ENCODE measurements at places on chromosomes 12 and 14.

- no peak for DNase-seq
Observed at GRCh38 chr14:63474111-63474510, 69.1 kb downstream of the PPP2R5E start.

DNA sequence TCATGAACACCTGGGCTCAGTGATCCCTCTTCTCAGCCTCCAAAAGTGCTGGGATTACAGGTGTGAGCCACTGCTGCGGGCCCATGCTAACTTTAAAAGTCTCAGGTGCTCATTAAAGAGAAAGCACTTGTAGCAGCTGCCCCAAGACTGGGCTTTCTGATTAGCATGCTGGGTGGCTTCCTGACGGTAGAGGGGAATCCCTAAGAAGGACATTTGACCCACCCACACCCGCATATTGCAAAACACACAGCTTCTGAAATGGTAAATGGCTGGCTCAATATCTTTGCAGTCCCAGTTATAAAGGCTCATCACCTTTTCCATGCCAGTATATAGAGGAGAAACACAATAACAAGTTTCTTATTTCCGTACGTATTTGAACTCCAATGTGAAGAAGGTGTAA, 19.3 kb upstream of the BICD1 start:
- DNase-seq: no peak

DNA sequence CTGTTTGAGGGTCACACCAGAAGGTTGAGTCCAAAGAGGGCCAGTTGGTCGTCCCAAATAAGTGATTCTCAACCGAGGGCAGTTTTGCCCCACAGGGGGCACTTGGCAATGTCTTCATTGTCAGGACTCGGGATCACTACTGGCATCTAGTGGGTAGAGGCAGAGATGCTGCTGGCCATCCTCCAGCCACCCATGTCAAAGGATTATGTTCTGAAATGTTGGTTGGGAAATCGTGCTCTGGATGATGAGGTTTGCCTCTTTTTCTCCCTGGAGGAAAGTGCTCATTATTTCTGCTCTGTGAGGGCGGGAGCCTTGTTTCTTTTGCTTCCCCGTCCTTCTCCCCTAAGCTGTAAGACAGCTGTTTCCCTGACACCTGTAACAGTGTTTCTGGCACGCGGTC, 3.6 kb downstream of the ZNF839 start:
- no peak for DNase-seq

DNA sequence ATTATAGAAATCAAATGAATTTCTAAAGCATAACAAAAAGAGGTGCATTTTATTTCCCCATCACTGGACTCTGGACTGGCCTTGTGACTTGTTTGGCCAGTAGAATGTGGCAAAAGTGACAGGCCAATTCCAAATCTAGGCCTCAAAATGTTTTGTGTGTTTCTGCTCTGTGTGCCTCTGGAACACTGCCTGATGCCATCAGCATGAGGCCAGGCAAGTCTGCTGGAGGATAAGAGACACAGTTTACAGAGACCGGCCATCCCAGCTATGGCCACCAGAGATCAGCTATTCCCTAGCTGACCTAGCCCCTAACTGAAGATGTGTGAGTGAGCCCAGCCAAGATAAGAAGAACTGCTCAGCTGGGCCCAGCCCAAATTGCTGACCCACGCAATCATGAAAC, 32.9 kb downstream of the ASCL1 start:
- no peak for DNase-seq

DNA sequence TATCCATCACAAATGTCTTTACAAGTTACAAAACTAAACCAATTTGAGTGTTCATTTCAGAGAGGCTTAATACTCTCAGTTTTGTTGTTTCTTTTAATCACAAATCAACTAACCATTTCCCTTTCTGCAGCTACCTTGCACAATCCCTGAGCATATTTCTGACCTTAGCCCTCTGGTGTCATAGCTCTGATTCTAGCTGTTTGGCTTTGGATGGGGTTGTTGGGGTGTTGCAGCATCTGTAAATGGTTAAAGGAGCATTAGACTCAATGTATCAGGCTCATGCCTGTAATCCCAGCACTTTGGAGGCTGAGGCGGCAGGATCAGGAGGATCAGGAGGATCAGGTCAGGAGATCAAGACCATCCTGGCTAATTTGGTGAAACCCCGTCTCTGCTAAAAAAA, 461.4 kb downstream of the NRXN3 start:
- DNase-seq: no peak

GRCh38 chr12:80636832-80637231, 70.6 kb upstream of the MYF6 start:
- DNase-seq: no peak

DNA sequence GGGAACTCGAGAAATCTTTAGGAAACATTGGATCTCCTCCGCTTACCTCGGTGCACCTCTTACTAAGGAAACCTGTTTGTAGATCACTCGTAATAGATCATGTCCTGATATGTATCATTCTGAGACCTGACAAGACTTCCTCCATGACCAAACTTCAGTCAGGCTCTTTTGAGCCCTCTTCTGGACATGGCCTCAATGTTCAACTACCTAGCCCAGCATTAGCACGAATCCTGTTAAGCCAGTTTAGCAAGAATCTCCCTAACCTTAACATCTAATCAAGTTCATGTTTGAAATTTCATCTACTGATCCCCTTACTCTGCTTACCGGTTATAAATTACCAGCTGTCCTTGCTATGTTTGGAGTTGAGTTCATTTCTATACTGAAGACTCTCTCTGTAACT, 713.9 kb upstream of the USP15 start:
- no peak for DNase-seq

- DNase-seq: no peak
Observed at GRCh38 chr12:119006746-119007145, 25.4 kb downstream of the SRRM4 start.

- DNase-seq: no peak
Observed at GRCh38 chr14:91406982-91407381, 10.6 kb downstream of the CCDC88C start.

- DNase-seq: no peak
Observed at GRCh38 chr12:123038966-123039365, 58.5 kb downstream of the ARL6IP4 start.

DNA sequence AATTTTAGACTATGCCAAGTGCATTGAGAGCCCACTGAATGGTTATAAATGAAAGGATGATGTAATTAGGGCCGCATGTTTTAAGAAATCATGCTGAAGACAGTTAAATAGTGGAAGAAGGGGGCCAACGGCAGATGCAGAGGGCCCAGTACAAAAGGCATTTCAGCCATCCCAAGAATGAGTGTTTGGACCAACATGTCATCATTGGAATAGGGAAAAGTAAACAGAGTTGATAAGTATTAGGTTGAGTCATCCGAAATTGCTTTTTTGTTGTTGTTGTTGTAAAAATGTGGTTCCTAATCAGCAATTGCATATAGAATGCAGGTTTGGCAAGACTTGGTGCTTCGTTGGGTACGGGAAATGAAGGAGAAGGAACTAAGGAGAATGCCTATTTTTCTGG, 29.5 kb downstream of the BMP4 start:
- no peak for DNase-seq

DNA sequence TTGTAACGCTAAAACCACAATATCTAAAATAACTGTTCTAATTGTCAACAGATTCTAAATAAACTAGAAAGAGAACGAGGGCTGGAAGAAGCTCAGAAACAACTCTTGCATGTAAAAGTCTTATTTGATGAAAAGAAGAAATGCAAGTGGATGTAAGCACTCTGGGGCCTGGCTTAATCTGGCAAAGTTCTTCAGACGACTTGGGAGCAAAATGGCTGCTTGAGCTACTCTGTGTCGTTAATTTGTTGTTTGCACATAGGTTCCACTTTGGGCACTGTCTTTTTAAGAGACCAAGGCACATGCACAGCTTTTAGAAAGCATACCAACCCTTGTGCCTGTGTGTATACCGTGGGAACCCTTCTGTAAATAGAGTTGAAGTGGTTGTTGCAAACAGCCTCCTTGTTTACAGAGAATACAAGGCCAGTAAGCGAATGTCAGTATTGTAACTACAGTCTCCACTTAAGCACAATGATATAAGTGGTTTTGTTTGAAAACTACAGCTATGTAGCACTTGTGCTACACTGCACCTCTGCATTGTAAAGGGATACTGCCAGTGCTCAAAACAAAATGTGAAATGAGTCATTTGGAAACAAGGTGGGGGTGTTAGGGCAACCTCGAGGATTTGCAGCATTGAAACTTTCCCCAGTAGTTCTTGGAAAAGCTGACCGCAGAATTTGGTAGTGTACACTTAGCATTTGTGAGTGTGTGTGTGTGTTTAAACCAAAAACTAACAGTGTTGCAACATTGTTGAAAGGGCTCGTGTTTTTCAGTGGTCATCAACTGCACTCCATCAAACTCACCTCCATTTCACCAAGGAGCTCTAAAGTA, 154.3 kb downstream of the CEP83 start:
- DNase-seq: peak; percentile 44

GRCh38 chr12:78328524-78328923, 497.8 kb downstream of the NAV3 start:
- no peak for DNase-seq

DNA sequence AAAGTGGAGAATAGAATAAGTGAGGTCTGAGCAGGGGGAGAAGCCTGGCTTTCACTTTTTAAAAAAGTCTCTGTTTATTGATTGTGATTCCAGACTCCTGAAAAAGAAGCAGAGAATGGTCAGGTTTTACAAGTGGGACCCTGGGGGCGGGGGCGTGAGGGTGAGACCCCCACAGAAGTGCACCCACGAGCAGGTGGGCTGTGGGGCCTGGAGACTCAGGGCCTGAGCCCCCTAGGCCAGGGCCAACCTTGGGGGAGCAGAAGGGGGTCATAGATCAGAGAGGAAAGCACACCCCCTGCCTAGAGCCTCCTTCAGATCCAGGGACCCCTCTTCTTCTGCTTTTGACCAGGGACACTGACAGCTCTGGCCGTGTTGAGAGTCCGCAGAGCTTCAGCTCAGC, 180.3 kb downstream of the ADGRD1 start:
- no peak for DNase-seq

GRCh38 chr12:63042646-63043045, 107.7 kb upstream of the PPM1H start:
- no peak for DNase-seq

DNA sequence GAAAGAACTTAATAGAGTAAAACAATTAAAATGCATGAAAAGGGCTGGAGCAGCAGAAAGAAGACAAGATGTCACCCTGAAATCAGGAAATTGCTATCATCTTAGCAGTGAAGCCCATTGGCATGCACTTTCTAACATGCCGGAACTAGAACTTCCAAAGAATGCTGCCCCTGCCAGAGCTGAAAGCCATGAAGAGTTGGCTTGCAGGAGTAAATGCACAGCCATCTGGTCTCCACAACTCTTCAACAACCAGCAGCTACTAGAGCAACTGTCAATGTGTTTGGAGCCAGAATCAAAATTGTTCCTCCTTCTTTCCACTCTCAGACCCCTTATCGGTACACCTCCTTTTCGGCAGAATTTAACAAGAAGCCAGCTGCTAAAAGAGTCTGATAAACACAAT, 414.1 kb downstream of the KCNH5 start:
- DNase-seq: no peak

DNA sequence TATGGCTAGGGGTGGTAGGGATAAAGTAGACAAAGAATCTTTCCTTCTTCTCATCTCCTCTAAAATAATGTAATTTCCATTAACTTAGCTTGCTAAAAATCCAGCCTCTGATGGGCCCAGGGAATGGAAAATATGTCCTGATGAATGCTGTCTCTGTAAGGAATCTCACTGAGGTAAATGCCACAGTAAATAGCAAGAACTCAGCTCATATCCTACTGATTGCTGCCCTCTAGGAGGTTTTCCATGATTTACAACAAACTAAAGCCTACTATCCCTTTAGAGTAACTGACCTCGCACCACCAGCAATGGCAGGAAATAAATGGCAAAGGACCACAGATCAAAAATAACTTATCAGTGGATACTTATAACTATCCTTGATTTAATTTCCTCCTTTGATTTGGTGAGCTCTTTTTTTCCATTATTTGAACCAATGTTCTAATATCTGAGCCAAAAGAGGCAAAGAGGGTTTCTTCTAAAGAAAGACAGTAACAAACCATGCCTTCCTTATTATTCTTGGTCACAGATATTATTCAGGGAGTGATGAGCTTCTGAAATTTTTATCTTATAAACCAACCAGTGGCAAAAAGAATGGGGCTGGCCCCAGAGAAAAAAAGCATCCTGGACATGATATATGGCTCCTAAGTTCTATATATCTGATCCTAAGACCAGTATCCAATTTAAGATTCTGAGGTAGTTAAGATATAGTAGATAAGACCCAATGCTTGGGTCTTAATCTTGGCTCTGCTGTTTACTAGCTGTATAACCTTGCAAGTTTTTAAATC, 43.8 kb downstream of the SENP1 start:
- DNase-seq: no peak

GRCh38 chr14:55327179-55327578, 56.0 kb downstream of the FBXO34 start:
- DNase-seq: no peak

- DNase-seq: no peak
Observed at GRCh38 chr12:80648881-80649280, 58.6 kb upstream of the MYF6 start.

DNA sequence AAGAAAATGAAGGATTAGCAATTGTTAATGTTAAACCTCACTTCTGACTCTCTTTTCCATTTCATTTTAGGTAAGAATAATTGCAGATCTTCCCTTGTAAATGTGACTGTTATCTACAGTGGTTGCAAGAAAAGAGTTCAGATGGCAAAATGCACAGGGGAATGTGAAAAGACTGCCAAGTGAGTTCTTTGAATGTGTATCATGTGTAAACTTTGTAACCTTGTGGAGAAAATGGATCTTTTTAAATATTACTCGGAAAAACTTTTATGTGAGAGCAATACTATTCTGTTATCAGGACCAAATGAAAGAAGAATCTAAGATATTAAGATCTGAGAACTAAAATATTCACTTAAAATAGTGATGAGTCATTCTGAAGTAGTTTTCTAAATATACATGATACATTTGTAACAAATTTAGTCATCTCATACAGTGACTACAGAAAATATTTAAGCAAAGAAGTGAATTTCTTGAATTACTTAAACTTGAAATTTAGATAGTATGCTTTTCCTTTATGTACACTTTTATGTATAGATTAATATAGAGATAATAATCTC, 122.5 kb upstream of the CNTN1 start:
- DNase-seq: no peak

DNA sequence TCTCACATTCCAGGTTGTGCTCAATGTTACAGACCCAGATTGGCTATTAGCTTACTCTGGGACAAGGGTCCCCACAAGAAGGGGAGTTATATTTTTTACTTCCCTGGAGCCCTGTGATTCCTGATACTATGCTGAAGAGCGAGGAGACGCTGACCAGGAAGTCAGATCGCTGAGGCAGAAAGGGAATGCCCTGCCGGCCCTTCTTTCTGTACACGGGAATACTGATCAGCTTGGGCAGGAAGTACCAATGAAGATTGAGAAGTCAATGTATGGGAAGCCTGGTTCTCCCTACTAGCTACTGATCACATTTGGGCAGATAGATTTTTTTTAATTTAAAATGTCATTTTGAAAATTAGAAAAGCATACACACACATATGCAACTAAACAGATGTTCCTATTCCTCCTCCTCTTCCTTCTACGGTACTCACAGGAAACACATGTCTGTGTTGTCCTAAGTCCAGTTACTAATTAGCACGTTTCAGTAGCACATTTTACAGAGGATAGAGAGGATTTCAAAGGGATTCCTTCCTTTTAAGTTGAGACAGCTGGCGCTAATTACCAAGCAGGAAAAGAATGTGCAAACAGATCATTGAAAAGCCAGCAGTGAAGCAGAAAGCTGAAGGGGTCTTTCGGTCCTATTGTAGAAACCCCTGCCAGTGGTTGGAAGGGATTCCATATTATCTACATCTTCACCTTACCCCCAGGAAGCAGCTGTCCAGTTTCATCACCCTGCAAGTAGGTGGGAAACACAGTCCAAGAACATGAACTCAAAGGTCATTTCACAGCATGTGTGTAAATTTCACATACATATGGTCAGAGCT, 292.4 kb downstream of the DUSP6 start:
- DNase-seq: no peak
